ENCODE measurements at places on chromosomes 3 and 15. TPM values are rescaled to one million over a fixed set of nuclear protein-coding genes. Genes with fewer than 3 reads are reported as not detected.

DNA sequence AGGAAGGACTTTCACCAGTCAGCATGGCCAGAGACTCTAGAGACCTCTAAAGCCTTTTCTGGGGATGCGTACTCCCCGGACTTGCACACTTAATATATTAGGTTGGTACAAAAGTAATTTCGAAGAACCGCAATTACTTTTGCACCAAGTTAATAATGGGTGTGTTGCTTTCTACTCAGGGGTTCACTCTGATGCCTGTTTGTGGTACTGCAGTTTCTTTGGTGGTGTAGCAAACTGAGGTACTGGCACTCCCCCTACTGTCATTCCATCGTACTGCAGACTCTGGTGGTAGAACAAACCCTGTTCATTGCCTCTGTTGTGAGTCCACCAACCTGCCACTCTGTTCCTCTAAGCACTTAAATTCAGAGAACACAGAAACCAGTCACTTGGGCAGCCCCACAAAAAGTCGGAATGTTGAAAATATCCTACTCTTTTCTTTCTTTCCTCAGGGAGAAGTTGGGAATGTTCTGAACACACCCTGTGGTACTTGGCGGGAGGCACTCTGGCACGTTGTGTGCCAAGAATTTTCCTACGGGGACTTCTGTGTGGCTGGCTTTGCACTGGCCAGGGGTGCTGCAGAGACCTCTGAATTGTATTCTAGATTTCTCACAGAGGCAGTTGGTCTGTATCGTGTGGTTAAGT, 46.3 kb downstream of the GABRG3 start:
- DNase-seq, result no peak

DNA sequence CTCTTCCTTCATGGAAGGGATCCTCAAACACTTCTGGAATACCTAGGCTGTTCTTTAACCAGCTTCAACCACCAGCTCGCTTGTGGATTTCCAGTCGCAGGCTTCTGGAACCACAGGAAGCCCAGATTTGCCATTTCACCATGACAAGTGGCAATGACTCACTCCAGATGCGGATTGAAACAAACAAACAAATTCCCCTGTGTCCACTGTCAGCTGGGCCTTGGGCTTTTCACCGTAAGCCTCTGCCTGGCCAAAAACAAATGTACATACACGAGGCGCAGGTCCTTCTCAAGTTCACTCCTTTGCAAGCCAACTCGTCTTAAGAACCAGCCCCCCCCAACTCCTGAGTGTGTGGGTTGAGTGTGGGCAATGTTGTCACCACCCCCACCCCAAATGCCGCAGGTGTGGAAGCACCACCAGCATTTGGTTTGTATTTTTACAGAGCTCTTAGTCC, 8.8 kb downstream of the BCL6 start:
- no peak for DNase-seq

The LRRC31 gene
- not detected for total RNA-seq

DNA sequence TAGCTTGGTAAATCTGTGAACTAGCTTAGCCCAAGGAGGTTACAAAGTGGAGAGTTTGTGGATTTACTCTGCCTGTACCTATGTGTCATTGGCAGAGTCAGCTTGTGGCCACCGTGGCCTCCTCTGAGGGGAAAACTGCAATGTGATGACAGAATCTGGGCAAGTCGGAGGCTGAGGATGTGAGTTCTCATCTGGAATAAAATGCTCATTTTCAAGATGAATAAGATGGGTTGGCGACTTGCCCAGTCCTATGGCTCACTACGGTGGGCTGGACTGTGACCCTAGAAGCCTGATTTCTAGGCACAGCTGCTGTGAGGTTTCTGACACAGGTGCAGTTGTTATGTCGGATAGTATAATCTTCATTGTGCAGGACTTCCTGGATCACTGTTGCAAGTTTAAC, 83.7 kb downstream of the ETV5 start:
- no peak for DNase-seq

GRCh38 chr15:32718821-32719716, 1.3 kb downstream of the GREM1 start:
- no peak for DNase-seq

GRCh38 chr15:50633653-50634052, 52.9 kb downstream of the TRPM7 start:
- no peak for DNase-seq

The CHRM5 gene
- not detected for total RNA-seq

DNA sequence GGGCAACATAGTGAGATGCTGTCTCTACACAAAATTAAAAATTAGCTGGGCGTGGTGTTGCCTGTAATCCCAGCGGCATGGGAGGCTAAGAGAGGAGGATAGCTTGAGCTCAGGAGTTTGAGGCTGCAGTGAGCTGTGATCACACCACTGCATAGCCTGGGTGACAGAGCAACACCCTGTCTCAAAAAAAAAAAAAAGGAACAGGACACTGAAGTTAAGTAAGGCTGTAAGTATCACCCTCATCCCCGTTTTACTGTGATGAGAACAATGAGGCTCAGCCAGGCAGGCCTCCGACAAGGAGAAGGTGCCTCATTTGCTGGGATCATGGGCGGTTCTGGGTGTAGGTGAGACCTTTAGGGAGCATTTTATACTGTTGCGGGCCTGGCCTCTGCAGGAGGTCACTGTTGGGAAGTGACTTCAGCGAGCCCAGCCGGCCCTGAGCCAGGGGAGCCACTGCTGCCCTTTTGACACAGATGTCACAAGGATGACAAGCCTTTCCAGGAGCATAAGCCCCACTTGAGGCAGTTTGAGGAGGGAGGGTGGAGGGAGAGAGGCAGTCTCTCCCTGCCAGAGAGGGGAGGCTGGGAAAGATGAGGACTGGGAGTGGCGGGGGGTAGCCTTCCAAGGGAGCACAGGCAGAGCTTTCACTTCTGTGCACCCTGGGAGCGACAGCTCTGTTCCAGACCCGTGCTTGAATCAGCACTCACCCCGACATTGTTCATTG, 30.8 kb downstream of the IRAK2 start:
- no peak for DNase-seq
